ENCODE measurements at places on chromosomes 5 and 9. TPM values are rescaled to one million over a fixed set of nuclear protein-coding genes. Genes with fewer than 3 reads are reported as not detected.

GRCh38 chr5:127236254-127236653 lies 54.3 kb upstream of the MEGF10 start:
- DNase-seq = no peak

LECT2 gene
- total RNA-seq = not detected

ITGA2 gene
- total RNA-seq = 1.7 TPM

DNA sequence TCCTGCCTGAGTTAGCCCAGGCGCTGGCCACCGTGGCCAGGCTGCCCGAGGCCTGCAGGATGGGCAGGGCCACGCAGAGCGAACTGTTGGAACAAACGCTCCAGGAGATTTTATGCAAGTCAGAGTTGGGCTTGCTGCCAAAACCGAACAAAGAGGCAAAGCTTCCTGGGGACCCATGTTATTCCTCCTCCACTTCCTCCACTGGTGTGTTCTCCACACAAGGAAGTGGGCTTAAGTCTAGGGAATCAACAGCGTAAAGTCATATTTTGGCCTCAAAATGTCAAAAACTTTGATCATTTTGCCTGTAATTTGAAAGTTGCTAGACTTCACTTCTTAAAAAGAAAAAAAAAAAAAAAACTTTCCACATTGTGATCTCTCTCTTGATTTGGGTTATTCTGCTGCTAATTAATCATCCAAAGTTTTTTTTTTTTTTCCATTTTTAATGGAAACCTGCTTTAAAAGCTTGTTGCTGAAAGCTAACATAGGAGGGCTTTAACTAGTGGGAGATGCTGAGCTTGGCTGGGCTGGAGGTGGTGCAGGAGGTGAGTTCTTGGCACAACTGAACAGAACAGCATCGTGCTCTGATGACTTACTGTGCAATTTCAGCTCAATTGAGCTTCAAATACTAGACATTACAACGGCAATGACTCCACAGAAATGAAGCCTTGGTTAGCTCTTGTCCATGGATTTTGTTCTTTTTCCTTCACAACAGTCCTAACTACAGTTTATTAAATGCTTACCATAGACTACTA lies 73.0 kb downstream of the PTPDC1 start:
- no peak for DNase-seq

DNA sequence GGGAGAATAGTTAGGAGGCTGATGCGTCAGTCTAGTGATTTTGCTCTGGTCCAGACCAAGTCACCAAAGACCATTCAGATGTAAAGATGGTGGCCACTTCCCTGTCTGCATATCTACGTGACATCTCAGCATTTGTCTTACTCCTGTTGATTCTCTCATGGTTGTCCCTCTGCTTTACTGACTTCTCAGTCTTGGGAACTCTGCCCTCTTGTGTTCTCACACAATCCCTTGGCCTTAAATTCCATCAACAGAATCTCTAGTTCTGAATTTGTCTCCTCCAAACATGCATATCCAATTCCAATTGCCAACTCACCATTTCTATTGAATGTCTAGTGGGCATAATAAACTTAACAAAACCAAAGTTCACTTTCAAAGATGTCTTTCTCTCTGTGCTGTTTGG lies 147.8 kb downstream of the SLC24A2 start:
- DNase-seq = no peak

PCA3 gene
- total RNA-seq = not detected

DNA sequence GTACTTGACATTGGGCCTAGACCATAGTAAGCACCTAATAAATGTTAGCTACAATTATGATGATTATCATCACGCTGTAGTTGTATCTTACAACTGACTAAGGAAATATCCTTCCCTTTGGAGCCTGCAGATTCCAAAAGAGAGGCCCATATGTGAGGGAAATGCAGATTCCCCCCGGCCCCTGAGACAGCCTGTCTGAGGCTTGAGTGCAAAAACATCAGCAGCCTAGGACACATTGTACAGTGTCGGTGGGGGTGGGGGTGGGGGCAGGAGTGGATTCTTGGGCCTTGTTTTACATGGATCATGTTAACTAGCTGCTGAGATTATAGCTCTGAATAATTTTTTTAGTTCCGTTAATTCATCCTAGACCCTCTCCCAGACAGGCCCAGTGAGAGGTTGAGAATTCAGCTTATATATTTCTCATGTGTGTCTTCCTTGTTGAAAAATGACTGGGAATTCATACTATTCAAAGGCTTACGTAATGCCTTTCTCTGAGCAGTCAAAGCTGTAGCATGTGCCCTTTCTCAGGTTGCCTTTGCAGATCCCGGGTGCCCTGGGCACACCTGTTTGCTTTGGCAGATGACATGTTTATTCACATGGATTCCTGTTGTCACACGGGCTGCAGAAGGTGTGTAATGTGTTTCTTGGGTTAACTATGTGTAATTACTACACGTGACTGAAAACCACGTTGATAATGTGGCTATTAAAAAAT lies 262.8 kb downstream of the NR3C1 start:
- DNase-seq = no peak

DNA sequence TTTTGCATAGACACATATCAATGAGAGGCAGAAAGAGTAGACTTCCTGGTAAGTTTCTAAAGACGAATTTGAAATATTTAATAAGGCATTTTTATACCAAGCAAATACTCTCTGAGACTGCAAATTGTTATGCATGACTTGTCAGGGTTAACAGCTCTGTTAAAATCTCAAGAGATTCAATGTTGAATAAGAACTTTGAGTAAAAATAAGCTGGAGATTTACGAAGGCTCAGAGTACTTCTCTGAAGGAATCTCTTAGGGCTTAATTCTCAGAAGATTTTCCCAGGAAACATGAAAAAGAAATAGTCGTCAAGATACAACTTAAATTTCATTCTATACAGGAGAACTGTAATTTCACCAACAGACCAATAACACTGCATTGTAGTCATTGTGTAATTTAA lies 259.4 kb downstream of the CDH18 start:
- no peak for DNase-seq

CCDC192 gene
- 1.3 TPM for total RNA-seq

DNA sequence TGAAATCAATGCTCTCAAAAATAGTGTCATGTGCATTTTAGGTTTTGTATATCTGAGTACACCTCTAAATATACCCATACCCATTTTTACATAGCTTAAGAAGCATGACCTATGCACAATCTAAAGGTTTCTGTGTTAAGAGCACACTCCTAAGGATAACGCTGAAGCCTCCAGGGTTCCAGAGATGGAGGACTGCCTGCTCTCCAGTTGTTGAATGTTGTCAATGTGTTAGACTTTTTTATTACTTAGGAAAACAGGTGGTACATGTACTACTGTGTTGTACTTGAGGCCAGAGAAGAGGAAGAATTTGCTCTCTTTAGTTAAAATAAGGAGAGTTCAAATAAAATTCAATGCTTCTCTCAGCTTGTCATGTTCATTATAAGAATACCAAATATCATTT lies 141.2 kb downstream of the EMB start:
- no peak for DNase-seq

- DNase-seq = no peak
Observed at GRCh38 chr9:113933671-113934070, 57.6 kb downstream of the ZNF618 start.

ANKH gene
- 28.6 TPM for total RNA-seq

TXNDC8 gene
- not detected for total RNA-seq

C5orf52 gene
- total RNA-seq = not detected

GRCh38 chr5:50667023-50667652 lies 701 bp downstream of the PARP8 start:
- peak; percentile 57 for DNase-seq

DNA sequence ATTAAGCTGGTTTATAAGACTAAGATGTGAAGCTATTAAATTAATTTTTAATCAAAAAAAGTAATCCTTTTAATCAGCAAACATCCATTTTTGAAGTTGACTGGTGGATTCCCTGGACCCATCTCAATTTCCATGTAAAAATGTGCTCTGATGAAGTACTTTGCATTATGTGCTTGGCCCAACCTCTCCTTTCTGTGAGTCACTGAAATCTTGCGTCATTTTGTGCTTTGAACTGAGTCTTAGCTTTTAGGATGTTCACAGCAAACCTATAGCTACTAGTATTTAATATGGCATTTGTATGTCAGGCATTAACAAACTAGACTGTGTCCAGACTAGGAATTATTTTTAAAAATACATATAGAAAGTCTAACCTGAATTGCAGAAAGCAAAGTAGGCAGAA lies 55.0 kb upstream of the CDH12 start:
- no peak for DNase-seq

JAK2 gene
- 5.0 TPM for total RNA-seq

- no peak for DNase-seq
Observed at GRCh38 chr9:126309427-126310189, 17.0 kb upstream of the MVB12B start.

DNA sequence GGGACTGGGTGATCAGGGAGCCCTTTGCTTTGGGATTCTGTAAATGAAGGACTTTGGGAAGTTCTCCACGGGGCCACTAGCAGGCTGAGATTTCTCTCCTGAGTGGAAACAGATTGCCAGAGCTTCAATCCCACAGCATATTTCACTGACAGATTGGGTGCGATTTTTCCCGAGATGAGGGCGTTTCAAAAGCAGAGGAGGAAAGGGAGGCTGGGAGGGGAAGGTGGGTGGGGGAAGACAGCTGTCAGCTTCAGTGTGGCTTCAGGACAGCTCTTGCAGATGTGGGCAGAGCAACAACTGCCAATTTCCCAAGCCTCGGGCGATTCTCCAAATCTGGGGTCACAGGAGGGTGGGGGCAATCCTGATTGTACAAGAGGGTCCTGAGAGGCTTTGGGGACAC lies 258.5 kb upstream of the ADRA1B start:
- no peak for DNase-seq

- DNase-seq = no peak
Observed at GRCh38 chr9:96376891-96377874, 6.3 kb downstream of the SLC35D2 start.

GABRG2 gene
- 2.8 TPM for total RNA-seq

DNA sequence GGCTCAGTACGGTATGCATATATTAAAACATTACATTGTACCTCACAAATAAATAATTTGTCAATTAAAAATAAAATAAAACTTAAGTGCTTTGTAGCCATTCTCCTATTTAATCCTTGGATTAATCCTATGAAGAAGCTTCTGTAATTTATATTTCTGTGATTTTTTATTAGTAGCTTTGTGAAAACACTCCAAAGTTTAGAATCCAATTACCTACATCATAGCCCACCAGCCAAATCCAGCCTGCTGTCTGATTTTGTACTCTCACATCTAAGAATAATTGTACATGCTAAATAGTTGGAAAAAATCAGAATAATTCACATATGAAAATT lies 10.4 kb downstream of the MED7 start:
- DNase-seq = no peak

ASTN2 gene
- 5.9 TPM for total RNA-seq
